ENCODE measurements at places on chromosomes 16 and 17.

- DNase-seq: no peak
Measured at GRCh38 chr17:73586275-73586832, 57.9 kb downstream of the SDK2 start.

DNA sequence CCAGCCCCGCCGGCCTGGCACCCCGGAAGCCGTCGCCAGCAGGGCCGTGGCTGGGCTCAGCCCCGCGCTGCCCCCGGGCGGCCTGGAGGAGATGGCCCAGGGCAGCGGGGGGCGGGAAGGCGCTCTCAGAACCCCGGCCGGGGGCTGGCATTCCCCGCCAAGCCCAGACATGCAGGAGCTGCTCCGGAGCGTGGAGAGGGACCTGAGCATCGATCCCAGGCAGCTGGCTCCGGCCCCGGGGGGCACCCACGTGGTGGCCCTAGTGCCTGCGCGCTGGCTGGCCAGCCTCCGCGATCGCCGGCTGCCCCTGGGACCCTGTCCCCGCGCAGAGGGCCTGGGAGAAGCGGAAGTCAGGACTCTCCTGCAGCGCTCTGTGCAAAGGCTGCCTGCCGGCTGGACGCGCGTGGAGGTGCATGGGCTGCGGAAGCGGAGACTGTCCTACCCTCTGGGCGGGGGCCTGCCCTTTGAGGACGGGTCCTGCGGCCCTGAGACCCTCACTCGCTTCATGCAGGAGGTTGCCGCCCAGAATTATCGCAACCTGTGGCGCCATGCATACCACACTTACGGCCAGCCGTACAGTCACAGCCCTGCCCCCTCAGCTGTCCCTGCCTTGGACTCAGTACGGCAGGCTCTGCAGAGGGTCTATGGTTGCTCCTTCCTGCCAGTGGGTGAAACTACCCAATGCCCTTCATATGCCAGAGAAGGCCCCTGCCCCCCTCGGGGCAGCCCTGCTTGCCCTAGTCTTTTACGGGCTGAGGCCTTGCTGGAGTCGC lies 551 bp downstream of the WDR81 start:
- DNase-seq: no peak

DNA sequence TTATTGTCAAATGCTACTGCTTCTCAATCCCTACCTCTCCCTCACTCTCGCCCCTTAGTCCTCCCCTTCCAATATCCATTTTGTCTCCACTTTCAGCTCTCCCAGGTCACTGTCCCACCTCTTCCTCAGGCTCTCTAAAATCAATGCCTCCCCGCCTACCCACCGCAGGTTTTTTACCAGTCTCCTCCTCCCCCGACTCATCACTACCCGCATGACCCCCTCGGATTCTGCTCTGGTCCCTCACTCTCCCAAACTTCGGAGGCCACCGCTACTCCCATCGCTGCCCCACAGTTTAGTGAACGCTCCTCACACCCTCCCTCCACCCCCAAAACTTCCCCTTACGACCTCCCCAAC lies 513 bp downstream of the CRLF3 start:
- no peak for DNase-seq

- no peak for DNase-seq
Measured at GRCh38 chr16:78745108-78746019, 645.9 kb downstream of the WWOX start.

GRCh38 chr16:77434530-77435271 lies at the start of gene ADAMTS18:
Gene ADAMTS18, minus strand, starts transcription at chr16:77435034. Its CDS starts 339 bp downstream, at chr16:77434695.
- no peak for DNase-seq

- no peak for DNase-seq
Measured at GRCh38 chr17:60362329-60362728, 29.6 kb downstream of the USP32 start.

GRCh38 chr16:88535191-88535856 lies 34.9 kb upstream of the ZC3H18 start:
- no peak for DNase-seq

DNA sequence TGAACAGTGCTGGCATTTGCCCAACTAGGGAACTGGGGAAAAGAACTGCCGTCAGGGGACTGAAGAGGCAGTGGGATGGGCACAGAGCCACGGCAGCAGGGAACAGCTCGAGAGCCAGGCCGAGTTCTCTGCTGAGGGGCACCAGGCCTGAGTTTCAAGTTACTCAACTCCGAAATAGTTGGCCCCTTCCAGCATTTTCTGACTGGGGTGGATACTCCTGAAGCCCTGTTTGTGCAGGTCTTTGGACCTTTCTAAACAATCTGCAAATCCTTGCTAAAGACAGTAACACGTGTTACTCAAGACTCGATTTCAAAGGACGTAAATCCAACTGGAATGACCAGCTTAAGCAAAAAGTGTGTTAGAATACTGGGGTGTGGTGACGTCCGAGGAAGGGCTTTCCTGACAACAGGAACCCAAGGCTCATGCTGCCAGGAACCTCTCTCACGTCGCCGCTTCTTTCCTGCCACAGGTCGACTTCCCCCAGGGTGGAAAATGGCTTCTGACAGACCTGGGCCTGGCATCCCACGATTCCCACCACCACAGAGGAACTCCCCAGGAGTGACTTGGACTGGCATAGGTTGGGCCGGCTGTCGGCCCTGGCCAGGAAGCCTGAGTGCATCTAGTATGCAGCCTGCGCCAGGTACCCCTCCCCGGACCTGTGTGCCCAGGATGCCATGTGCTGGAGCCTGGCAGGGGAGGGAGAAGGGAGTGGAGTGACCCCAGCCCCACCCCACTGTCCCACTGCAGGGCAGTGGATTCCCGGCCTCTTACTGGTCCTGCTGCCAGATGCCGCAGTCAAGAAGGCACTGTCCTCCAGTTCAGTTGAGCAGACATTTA lies 71.9 kb downstream of the N4BP1 start:
- no peak for DNase-seq

DNA sequence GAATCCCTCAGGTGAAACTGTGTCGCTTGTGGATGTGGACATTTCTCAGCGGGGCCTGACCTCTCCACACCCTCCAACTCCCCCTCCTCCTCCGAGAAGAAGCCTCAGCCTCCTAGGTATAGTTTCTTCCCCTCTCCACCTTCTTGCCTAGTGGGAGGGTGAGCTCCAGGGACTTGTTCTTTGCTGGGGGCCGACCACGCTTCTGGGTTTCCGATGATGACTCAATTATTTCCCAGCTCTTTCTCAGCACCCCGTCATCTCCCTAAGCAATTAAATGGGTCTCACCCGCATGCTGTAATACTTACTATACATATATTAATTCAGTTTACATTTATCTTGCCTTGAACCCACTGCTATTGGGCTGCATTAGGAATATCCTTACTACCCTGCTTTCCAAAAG lies 13.1 kb downstream of the SOCS7 start:
- no peak for DNase-seq

DNA sequence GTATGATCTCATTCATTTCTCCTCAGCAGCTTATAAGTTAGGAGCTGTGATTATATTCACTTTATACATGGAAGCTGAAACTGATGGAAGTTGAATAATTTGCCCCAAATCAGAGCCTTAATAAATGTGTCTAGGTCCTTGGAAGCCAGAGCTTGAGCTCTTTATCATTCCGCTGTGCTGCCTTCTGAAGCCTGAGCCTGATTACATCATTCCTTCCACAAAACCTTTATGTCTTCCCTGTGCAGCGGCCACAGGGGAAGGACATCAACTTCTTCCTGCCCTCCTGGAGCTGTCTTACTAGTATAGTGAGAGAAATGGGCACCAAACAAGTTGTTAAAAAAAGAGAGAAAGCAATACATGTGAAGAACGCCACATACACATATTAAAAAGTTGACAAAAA lies 6.8 kb downstream of the TNRC6C start:
- DNase-seq: no peak

DNA sequence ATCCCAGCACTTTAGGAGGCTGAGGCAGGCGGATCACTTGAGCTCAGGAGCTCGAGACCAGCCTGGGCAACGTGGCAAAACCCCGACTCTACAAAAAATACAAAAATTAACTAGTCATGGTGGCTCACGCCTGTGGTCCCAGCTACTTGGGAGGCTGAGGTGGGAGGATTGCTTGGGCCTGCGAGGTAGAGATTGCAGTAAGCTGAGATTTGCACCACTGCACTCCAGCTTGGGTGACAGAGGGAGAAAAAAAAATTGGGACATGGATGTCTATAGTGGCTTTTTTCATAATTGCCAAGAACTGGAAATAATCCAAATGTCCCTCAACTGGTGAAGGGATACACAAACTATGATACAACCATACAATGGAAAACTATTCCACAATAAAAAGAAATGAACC lies 28.6 kb downstream of the OSBPL7 start:
- no peak for DNase-seq

- DNase-seq: no peak
Measured at GRCh38 chr16:62041401-62041800, 5.2 kb upstream of the CDH8 start.

DNA sequence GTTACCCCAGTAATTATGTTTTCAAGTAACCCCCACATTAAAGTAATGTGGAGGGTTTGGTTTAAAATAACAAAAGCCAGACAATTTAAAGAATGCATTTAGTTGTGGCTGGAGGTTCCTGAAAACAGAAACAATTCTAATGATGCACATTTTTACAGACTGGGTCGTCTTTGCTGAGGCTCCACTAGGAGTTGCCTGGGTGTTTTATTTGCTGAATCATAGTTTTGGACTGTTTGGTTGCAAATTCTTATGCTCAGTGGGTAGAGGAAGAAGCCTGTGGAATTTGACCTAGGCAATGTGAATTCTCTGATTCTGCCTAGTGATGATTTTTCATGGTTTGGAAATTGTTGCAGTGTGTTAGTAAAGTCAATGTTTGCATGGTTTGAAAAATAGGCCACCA lies 16.3 kb downstream of the SHISA9 start:
- no peak for DNase-seq

- no peak for DNase-seq
Measured at GRCh38 chr17:37796076-37796475, 51.2 kb upstream of the HNF1B start.

GRCh38 chr17:78058001-78058400 lies 70.6 kb downstream of the TMC6 start:
- DNase-seq: no peak

- DNase-seq: no peak
Measured at GRCh38 chr16:23823475-23824384, 12.1 kb upstream of the PRKCB start.

- no peak for DNase-seq
Measured at GRCh38 chr16:64133366-64133765, 988.5 kb downstream of the CDH11 start.

- DNase-seq: peak; percentile 80
Measured at GRCh38 chr17:38349097-38349730, 2.4 kb upstream of the SOCS7 start.

GRCh38 chr16:75555213-75555706 lies 792 bp downstream of the TMEM231 start:
- DNase-seq: no peak

DNA sequence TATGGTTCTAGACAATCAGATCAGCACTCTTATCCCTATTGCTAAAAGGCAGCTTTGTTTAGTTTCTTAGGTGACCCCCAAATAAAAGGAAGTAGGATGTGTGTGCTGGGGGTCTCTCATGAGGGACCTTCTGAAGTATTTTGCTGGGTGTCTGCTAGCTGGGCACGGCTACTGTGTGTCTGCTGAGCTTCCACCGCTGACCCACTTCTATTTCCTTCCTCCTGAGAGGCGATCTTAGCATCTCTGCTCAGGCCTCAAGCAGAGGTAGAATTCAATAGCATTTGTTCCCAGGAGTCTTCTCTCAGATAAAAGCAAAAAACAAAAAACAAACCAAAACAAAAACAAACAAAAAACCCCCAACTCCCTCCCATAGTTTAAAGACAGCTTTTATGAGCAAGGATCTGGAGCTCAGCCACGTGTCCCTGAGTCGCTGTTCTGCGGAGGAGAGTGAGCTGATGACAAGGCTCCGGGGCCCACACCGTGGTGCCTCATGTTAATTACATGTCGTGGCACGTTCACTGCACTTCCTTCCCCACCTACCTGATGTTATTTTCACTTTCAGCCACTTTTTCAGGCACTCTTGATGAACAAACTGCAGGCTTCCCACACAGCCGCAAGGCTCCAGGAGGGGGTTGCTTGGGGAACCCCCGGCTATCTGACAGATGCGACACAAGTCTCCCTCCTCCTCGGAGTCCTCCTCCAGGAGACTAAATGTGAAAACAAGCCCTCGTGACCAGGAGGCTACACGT lies 83.5 kb downstream of the MARCHF10 start:
- DNase-seq: peak; percentile 69

DNA sequence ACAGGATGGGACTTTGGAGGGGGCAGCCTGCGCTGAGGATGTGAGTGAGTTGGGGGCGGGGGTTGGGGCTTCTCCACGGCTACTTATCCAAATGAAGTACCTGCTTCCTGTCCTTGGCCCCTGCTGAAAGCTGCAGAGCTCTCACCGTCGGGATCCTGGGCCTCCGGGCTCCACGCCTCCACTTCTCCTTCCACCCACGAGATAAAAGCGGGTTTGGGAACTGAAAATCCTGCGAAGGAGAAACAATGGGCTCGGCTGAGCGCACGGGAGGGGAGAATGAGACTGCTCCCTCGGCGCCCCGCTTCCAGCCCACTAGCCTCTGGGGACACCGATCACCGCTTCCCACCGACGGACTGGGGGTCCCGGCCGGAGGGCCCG lies 486 bp downstream of the ZNF785 start:
- no peak for DNase-seq

DNA sequence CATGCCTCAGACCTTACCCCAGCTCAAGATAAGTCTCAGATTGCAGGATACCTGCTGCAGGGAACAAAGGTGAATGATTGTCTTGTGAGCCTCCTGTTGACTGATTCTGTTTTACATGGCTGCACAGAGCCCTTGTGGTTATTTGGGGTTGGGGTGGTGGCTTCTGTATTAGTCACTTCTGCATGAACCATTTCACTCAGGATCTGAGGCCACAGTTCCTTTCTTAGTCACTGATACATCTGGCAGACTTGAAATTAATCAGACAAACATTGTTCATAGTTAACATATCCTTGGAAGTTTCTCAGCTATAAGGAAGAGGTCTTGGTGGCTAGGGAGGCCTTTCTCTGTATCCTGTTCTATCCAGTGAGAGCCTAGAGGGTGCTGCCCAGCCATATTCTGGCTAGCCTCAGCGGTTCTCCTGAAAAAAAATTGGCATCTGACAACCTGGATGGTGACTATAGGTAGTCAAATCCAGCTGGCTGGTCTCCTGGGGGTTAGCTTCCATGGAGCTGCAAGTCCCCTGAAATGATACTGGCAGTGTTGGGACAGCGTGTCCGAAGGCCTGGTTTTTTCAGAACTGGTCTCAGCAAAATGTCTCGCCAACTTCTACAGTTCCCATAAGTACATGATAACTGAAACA lies 8.4 kb upstream of the PLK1 start:
- no peak for DNase-seq

GRCh38 chr16:84184775-84185174 lies 2.1 kb downstream of the TAF1C start:
- no peak for DNase-seq

GRCh38 chr17:35889818-35890773 lies 9.9 kb upstream of the CCL5 start:
- no peak for DNase-seq

Measured in stimulated activated CD4-positive, alpha-beta T cell treated with anti-CD3 and anti-CD28 coated beads, Interleukin-1b, Interleukin-23, amount 100 ng/mL, for 4 hours (primary cell).